Right lobe of liver (tissue), 6 donors: ENCODE measurements at places on chromosomes 6 and 20.

DNA sequence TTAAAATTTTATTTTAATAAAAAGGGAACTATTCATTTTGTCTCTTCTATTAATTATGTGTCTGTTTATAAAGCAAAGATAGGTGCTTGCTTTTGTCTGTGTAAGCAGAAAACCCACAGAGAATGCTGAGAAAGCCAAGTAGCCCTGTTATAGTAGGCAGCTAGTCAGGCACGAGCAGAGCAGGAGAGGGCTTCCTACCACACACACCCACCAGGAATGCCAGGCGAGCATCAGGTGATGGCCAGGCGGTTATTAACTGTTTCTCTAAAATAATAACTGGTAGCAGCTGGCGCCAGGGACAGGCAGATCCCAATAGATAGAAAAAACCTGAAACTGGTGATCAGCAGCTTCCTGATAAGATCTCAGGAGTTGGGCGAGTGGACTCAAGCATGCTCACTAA lies 15.7 kb downstream of the C6orf15 start:
- H3K27ac ChIP-seq, result no peak overlapping the region
- no peaks in the 10 kb centered on the region for H3K4me1 ChIP-seq
- DNase-seq, result no peak
- H3K4me3 ChIP-seq, result no peak overlapping the region

DNA sequence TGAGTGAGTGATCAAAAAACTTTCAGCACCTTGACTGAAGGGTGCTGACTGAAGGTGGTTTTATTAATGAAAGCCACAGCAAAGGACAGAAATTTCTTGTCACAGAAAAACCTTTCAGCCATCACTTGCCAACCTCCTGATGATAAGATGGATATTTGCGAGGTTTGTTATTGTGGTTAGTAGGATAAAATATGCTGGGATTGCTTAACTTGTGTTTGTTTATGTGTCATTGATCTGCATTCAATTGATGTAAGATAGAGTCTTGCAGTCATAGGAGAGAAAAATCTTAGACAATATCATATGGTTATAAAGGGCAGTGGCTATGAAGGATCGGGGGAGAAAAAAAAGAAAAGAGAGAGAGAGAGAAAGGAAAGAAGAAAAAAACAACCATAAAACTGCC lies 1.2 kb downstream of the TSBP1 start:
- no peak overlapping the region for H3K27ac ChIP-seq
- peaks cover 5% of the 10 kb centered on the region for H3K4me1 ChIP-seq
- H3K4me3 ChIP-seq, result no peak overlapping the region

- DNase-seq, result no peak
- no peaks in the 10 kb centered on the region for H3K27me3 ChIP-seq
- peaks cover 24% of the 10 kb centered on the region for H3K4me1 ChIP-seq
- H3K4me3 ChIP-seq, result no peak overlapping the region
These were observed 4.5 kb downstream of the DLL1 start for GRCh38 chr6:170286246-170286933.

- no peaks in the 10 kb centered on the region for H3K4me1 ChIP-seq
- H3K27me3 ChIP-seq, result no peaks in the 10 kb centered on the region
- H3K36me3 ChIP-seq, result no peaks in the 10 kb centered on the region
These were observed 25.5 kb upstream of the EDN1 start for GRCh38 chr6:12264671-12265070.

DNA sequence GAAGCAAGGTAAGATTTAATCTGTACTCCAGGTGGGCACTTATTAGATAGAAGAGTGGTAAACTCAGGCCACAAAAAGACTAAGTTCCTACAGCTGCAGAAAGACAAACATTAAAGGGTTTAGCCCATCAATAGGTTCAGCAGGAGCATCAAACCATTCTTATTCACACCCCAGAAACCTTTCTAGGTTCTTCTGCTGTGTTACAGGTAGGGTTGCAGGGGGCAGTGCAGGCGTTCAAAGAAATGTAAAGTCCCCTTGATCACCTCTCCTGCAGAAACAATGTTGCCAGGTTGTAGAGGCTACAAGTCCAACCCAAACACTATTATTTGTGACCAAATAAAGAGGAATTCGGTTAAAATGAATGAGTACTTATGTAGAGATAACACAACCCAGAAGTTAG lies 31.8 kb downstream of the PHACTR1 start:
- H3K4me3 ChIP-seq, result no peak overlapping the region
- no peak for DNase-seq
- no peaks in the 10 kb centered on the region for H3K27me3 ChIP-seq
- H3K27ac ChIP-seq, result no peak overlapping the region
- no peaks in the 10 kb centered on the region for H3K36me3 ChIP-seq
- H3K4me1 ChIP-seq, result no peaks in the 10 kb centered on the region

DNA sequence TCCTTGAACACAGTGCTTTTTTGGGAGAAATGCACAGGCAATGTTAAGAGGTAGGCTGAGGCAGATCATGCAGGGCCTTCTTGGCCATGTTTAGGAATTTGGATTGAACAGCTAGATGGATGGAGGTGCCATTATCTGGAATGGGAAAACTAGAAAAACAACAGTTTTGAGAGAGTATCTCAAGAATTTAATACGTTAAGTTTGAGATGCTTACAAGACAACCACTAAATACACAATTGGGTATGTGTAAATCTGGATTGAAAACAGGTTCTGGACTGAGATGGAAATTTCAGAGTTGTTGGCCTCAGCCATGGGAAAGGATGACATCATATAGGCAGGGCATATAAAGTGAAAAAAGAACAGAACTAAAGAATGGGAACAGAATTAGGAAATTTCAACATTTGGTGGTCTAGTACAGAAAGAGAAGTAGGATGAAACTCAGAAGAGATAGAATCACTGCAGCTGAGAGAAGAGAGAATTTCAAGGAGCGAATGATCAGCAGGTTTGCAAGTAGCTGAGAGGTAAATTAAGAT lies 37.1 kb downstream of the NCOA7 start:
- H3K4me3 ChIP-seq, result no peak overlapping the region
- DNase-seq, result no peak
- H3K36me3 ChIP-seq, result no peaks in the 10 kb centered on the region

DNA sequence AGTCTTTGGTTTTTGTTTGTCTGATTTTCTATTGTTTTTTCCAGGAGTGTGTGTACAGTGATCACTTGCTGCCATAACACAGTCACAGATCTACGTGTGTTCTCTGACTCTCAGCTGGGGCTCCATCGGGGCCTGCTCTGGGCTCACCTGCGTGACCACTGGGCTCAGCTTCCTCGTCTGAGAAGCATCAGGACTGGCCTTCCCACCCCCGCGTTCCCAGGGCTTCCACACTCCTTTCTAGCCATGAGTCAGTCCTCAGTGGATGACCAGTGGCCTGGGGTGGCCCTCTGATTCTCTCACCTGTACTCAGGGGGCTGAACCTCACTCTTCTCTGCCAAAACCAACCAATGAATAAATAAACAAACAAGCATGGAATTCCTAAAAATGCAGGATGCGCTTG lies 14.5 kb downstream of the THBS2 start:
- no peak overlapping the region for H3K27ac ChIP-seq
- no peaks in the 10 kb centered on the region for H3K4me1 ChIP-seq
- H3K27me3 ChIP-seq, result no peaks in the 10 kb centered on the region
- H3K36me3 ChIP-seq, result no peaks in the 10 kb centered on the region
- H3K4me3 ChIP-seq, result no peak overlapping the region

GRCh38 chr20:36311141-36311853 lies 5.2 kb downstream of the DLGAP4 start:
- no peaks in the 10 kb centered on the region for H3K36me3 ChIP-seq
- no peak overlapping the region for H3K27ac ChIP-seq
- no peak for DNase-seq
- no peaks in the 10 kb centered on the region for H3K4me1 ChIP-seq
- H3K4me3 ChIP-seq, result no peak overlapping the region

DNA sequence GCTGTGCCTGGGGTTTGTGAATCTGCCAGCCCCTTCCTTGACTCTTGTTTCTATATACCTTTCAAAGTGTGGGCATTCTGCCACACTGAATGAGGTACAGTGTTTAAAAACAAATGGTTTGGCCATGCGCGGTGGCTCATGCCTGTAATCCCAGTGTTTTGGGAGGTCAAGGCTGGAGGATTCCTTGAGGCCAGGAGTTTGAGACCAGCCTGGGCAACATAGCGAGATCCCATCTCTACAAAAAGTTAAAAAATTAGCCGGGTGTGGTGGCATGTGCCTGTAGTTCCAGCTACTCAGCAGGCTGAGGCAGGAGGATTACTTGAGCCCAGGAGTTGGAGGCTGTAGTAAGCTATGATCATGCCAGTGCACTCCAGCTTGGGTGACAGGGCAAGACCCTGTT lies 5.8 kb downstream of the FAM83D start:
- no peaks in the 10 kb centered on the region for H3K36me3 ChIP-seq
- no peak overlapping the region for H3K27ac ChIP-seq
- no peak overlapping the region for H3K4me3 ChIP-seq
- H3K4me1 ChIP-seq, result peaks cover 3% of the 10 kb centered on the region
- no peaks in the 10 kb centered on the region for H3K27me3 ChIP-seq

DNA sequence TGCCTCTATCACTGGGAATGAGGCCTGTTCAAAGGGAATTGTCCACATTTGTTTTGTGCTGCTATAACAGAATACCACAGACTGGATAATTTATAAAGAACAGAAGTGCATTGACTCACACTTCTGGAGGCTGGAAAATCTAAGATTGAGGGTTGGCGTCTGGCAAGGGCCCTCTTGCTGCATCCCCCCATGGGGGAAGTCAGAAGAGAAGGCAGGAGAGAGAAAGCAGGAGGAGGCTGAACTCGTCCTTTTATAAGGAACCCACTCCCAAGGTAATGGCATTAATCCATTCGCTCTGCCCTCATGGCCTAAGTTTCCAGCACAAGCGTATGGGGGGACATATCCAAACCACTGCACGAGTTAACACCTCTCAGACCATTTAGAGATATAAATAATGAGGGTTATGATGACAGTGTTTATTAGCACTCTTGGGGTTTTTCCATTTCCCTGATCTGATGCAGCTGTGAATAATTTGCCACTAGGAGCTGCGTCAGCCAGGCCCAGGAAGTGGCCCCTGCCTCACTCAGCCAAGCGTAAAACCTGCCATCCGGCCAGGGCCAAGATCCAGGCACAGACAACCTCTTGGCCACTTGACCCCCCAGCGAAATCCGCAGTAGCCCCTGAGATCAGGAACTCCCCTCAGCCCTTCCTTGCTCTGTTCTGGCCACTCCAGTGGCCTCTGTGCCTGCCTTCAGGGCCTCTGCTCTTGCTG lies 14.2 kb upstream of the SLCO4A1 start:
- no peak overlapping the region for H3K4me3 ChIP-seq
- H3K27ac ChIP-seq, result no peak overlapping the region
- peaks cover 6% of the 10 kb centered on the region for H3K4me1 ChIP-seq
- no peaks in the 10 kb centered on the region for H3K36me3 ChIP-seq
- DNase-seq, result no peak
- H3K27me3 ChIP-seq, result no peaks in the 10 kb centered on the region

GRCh38 chr6:116280161-116280932 lies 617 bp upstream of the TSPYL1 start:
- no peaks in the 10 kb centered on the region for H3K4me1 ChIP-seq
- H3K4me3 ChIP-seq, result peak overlapping the region; percentile 84
- DNase-seq, result no peak

GRCh38 chr20:17522528-17522927 lies 8.7 kb downstream of the BFSP1 start:
- no peaks in the 10 kb centered on the region for H3K27me3 ChIP-seq
- H3K4me1 ChIP-seq, result no peaks in the 10 kb centered on the region
- H3K36me3 ChIP-seq, result no peaks in the 10 kb centered on the region

DNA sequence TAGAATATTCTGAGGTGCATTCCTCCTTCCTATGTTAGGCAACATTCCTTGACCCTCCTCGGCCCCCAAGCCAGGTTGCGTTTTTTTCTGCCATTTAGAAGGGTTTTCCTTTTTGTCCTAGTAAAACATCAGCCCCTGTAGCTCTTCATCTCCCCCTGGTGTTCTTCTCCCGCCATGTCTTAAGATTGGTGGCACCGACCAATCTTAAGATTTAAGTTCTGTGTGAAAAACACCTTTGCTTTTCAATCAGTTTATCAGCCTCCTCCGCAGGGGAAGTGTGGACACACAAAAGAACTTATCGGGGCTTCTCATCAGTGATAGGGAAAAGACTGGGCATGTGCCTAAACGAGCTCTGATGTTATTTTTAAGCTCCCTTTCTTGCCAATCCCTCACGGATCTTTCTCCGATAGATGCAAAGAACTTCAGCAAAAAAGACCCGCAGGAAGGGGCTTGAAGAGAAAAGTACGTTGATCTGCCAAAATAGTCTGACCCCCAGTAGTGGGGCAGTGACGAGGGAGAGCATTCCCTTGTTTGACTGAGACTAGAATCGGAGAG lies 719 bp upstream of the EDN1 start:
- no peaks in the 10 kb centered on the region for H3K36me3 ChIP-seq
- H3K27ac ChIP-seq, result no peak overlapping the region
- H3K4me1 ChIP-seq, result no peaks in the 10 kb centered on the region
- peak overlapping the region; percentile 27 for H3K4me3 ChIP-seq
- no peaks in the 10 kb centered on the region for H3K27me3 ChIP-seq
- no peak for DNase-seq

- H3K27ac ChIP-seq, result no peak overlapping the region
- no peak for DNase-seq
- no peaks in the 10 kb centered on the region for H3K4me1 ChIP-seq
- no peaks in the 10 kb centered on the region for H3K36me3 ChIP-seq
- H3K27me3 ChIP-seq, result no peaks in the 10 kb centered on the region
These were observed 292.3 kb downstream of the RFPL4B start for GRCh38 chr6:112639391-112639831.

- DNase-seq, result no peak
- H3K36me3 ChIP-seq, result no peaks in the 10 kb centered on the region
- H3K4me1 ChIP-seq, result no peaks in the 10 kb centered on the region
- H3K27me3 ChIP-seq, result no peaks in the 10 kb centered on the region
- no peak overlapping the region for H3K27ac ChIP-seq
- H3K4me3 ChIP-seq, result no peak overlapping the region
These were observed 77.1 kb downstream of the CYP39A1 start for GRCh38 chr6:46575530-46575929.

DNA sequence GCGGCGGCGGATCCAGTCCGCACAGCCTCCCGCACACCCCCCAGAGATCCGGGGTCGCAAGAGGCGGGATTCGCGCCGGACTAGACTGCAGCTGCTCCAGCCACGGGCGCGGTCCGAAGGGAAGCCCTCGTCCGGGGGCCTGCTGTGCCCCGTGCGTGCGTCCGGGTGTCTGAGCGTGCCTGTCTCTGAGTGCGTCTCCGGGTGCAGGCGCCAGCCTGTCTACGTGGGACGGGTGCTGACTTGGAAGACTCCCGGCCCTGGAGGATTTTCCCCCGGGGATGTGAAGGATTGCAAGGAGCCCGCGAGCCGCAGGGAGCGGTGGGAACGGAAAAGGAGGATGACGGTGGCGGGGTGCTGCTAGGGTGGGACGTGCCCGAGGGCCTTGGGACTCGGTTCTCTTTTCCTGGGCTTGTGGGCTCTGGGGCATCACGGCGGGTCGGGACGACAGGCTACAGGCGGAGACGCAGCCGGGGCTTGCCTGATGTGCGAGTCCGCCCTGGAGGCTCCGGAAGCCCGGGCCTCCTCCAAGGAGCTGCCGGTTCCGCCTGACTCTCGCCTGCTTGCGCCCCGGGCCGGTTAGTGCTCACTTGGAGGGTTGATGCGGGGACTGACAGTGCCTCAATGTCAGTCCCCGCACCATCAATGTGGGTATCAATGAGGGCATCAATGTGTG lies 5.7 kb downstream of the MAFB start:
- DNase-seq, result peak; percentile 68
- peak overlapping the region; percentile 26 for H3K4me3 ChIP-seq
- no peaks in the 10 kb centered on the region for H3K4me1 ChIP-seq
- no peaks in the 10 kb centered on the region for H3K27me3 ChIP-seq
- no peaks in the 10 kb centered on the region for H3K36me3 ChIP-seq
- peak overlapping the region; percentile 90 for H3K27ac ChIP-seq
